ENCODE measurements at places on chromosomes 5 and 9.

- no peak for DNase-seq
Observed at GRCh38 chr9:35962126-35962906, 4.4 kb upstream of the OR2S2 start.

GRCh38 chr9:94919376-94920098, 193.0 kb downstream of the AOPEP start:
- DNase-seq = no peak

- no peak for DNase-seq
Observed at GRCh38 chr5:107943923-107944322, 273.2 kb upstream of the EFNA5 start.

DNA sequence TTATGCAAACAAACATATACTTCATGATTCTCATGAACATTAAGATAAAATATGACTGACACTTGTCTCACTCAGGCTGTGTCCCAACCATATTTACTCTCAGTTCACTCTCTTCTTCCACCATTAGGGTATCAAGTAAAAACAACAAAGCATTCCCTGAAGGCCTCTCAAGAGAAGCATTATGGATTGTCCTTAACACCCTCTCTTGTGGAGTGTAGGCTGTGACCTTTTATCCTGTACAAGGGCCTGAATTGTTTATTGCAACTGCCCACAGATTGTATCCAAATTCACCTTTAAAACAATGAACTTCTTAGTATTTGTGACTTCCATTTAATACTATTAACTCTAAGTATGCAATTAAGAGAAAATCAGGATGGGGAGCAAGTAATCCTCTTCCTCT, 78.1 kb downstream of the RICTOR start:
- DNase-seq = no peak

- DNase-seq = no peak
Observed at GRCh38 chr5:84603568-84604185, 219.0 kb upstream of the EDIL3 start.

- DNase-seq = no peak
Observed at GRCh38 chr9:75937521-75938258, 47.2 kb downstream of the PCSK5 start.

DNA sequence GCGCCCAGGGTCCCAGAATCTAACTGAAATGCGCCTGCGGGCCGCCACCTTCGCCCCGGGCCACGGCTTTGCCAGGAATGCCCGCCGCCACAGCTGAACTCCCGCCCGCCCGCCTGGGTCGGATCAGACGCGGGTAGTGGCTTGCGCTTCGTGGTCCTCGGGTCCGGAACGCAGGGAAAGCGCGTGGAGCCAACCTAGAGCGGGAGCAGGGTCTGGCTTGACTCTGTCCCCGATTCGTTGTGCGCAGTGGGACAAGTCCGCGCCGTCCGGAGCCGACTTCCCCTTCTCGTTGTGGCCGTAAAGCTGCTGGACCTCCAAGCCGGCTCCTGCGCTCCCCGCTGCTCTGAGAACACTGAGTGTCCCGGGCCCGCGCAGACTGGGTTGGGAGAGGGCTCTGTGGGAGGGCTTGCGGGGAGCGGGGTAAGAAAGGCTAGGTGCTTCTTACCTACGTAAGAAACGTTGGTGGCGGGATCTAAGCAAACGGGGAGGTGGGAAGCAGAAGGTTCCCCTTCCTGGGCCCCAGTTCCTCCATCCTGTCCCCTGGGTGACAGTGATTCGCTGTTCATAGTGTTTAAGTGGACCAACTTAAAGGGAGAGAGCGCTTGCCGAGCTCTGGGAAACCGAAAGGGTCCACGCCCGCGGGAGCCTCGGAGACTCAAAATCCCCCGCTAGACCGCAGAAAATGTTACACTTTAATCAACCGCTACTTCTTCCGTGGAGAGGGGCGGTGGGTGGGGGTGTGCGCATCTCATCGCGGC, 4.4 kb upstream of the FOXE1 start:
- DNase-seq = no peak

- no peak for DNase-seq
Observed at GRCh38 chr5:141180313-141180712, 1.9 kb upstream of the PCDHB16 start.

DNA sequence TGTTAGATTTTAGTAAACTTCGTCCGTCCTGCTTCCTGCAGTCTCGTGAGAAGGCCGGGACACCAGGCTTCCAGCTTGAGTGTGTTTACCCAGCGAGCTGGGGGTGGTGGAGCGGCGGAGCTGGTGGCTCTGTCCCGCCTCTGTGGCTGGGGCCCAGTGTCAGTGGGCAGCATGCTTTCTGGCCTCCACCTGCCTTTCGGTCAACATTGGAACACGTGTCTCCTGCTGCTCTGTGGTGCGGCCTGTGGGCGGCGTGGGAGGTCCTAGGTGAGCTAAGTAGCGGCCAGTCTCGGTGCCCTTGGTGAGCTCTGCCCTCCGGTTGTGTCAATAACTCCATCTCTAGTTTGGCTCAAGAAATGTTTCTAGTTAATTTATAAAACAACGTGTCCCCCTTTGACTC, 125.9 kb downstream of the GADD45G start:
- DNase-seq = no peak

DNA sequence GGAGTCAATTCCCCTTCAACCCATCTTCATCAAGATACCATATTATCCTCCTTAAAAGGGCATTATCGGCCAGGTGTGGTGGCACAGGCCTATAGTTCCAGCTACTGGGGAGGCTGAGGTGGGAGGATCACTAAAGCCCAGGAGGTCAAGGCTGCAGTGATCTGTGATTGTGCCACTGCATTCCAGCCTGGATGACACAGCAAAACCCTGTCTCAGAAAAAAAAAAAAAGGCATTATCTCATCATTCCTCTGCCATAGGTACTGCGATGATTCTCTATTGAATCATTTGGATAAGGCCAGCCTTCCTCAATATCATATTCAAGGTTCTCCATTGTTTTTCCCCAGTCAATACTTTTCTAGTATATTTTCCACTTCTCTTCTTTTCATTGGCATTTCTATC, 39.2 kb upstream of the RAB3C start:
- DNase-seq = no peak

DNA sequence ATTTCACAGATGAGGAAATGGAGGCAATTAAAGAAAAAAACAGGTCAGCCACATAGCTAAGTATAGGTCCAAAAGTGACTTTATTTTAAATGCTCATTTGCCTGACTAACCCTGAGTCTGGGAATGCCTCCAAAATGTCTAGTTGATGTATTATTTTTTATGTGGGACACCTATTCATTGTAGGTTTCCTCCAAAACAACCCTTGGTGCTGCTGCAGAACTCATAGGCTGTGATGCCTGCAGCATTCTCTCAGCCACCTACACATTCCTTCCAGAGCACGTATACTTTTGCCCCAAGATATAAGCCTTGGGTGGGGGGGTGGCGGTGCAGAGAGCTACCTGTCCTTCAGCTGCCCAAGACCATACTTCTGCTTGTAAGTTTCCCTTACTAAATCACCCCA, 77.4 kb downstream of the MSX2 start:
- DNase-seq = no peak

- DNase-seq = no peak
Observed at GRCh38 chr9:530681-531080, 310.8 kb upstream of the DMRT1 start.

GRCh38 chr5:168263121-168263520, 28.3 kb upstream of the WWC1 start:
- no peak for DNase-seq

DNA sequence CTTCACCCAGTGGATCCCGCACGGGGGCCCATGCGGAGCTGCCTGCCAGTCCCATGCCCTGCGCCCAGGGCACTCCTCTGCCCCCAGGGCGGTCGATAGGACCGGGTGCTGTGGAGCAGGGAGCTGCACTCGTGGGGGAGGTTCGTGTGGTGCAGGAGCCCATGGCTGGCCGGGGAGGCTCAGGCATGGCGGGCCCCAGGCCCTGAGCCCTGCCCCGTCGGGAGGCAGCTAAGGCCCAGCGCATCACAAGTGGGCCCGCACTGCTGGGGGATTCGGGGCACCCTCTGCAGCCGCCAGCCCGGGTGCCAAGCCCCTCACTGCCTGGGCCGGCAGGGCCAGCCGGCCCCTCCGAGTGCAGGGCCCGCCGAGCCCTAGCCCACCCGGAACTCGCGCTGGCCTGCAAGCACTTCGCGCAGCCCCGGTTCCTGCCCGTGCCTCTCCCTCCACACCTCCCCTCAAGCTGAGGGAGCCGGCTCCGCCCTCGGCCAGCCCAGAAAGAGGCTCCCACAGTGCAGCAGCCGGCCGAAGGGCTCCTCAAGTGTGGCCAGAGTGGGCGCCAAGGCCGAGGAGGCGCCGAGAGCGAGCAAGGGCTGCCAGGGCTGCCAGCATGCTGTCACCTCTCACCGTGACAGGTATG, 221.1 kb upstream of the RORB start:
- DNase-seq = no peak

- DNase-seq = no peak
Observed at GRCh38 chr5:127963931-127964330, 119.6 kb upstream of the SLC12A2 start.

DNA sequence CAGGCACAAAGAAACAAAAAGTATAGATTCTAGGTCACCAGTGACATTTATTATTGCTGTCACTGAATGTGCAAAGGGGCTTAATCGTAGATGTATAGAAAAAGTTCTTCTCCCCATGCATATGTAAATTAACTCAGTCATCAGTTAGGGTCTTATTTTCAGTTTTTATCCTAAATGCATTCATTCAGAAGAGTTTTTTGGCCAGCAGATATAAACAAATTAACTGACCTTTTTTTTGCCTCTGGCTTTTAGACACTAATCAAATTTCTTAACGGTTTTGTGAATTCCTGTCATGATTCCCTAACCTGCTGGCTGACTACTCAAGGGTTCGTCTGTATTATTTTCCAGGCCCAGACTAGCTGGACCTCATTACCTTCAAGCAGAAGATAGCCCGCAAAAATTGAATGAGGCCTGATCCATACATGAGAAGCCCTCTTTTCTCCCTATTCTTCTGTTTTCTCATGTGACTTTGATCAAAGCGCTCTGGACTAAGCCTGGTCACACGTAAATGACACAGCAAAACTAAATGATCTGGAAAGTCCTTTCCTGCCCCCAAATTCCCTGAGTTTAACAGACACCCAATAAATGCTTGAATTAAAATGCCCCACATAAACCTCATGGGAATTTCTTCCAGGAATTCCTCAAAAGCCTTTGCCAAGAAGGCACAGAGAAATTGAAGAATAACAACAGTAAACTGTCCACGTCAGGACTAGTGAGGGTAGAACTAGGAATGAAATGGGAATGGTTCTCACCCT, 83.7 kb downstream of the MYO10 start:
- DNase-seq = no peak

GRCh38 chr5:89407054-89407453, 524.1 kb upstream of the MEF2C start:
- no peak for DNase-seq

GRCh38 chr9:105148328-105149006, 96.0 kb upstream of the SLC44A1 start:
- DNase-seq = no peak

DNA sequence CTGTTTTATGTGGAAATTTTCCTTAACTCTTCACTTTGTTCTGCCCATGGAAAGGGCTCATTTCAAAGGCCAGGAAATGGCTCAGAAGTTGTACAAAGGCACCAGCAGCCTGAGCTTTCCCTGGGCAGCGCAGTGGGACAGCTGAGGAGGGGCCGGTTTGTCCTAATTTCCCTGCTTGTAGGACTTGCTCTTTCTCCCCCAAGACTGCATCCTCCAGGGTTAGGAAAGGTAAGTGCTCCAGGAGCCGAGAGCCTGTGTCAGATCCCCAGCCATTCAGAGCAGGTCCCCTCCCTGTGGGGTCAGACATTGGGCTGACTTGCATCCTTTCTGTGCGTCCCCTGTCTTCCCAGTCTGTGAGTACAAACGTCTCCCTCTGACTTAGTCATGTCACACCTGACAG, 43.5 kb downstream of the AGXT2 start:
- DNase-seq = no peak

DNA sequence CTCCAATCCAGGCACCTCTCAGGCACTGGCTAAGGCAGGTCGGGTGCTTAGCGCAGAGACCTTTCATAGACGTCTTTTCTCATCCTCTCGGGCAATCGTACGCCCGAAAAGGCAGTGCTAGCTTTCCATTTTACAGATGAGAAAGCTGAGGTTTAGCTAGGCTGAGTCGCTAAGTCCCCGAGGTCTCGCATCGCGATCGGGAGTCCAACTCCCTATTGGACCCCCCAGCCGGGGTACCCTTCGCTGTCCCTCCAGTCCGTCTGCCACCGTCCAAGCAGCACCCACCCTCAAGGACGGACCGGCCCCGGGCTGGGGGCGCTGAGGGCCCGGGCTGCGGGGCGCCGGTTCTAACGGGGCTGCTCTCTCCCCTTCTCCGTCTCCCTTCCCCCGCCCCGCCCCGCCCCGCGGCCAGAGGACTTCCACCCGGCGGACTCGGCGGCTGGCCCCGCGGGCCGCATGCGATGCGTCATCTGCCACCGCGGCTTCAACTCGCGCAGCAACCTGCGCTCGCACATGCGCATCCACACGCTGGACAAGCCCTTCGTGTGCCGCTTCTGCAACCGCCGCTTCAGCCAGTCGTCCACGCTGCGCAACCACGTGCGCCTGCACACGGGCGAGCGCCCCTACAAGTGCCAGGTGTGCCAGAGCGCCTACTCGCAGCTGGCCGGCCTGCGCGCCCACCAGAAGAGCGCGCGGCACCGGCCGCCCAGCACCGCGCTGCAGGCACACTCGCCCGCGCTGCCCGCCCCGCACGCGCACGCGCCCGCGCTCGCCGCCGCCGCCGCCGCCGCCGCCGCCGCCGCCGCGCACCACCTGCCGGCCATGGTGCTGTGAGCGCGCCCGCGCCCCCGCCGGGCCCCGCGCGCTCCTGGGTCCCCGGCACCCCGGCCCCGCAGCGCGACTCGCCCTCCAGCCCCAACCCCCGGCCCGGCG, 12.5 kb upstream of the EXOSC2 start:
- no peak for DNase-seq

- no peak for DNase-seq
Observed at GRCh38 chr5:137815202-137815990, 52.3 kb upstream of the MYOT start.

Measured in activated CD4-positive, CD25-positive, alpha-beta regulatory T cell treated with anti-CD3 and anti-CD28 coated beads, Interleukin-2, amount 50 U/mL, for 16 hours (primary cell).